ENCODE measurements at places on chromosomes 1 and 21. TPM values are rescaled to one million over a fixed set of nuclear protein-coding genes. Genes with fewer than 3 reads are reported as not detected.

Gene WDR64
- total RNA-seq: not detected

Gene CD1B
- not detected for total RNA-seq

Gene KRTAP11-1
- total RNA-seq: not detected

Gene FAM72A
- total RNA-seq: 3.2 TPM

Gene CNKSR1
- 0.08 TPM for total RNA-seq

Data from smooth muscle cell of the coronary artery (primary cell).